ENCODE measurements at places on chromosomes 1 and 21.
A peak's percentile ranks its signal among the peaks of the same experiment; 100 is the strongest.

DNA sequence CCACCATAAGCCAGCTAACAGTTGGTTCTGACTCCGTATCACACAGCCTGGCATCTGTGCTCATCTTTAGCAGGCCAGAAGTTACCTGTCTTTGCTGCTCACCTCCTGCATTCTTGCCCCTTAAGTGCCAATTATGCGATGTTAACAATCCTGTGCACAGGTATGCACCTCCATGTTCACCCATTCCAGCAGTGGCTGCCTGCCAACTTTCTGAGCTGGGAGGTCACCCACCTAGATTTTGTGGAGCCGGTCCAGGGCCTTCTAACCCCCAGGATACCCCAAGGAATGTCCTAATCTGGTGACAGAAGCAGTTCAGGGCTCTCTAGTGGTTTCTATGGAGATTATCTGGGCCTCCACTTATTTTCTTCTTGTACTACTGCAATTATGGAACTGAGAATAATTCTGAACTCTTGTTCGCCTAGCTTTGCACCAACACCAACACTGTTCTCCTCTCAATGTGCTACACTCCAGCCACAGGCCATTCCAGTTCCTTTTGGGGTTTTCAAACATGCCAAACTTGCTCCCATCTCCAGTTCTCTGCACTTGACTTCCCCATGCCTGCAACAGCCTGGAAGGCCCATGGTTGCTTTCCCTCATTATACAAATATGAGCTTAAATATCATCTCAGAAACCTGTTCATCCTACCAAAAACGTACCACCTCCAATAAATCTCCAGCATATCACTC, 9.0 kb downstream of the BCAR3 start:
- DNase-seq = no peak

- no peak for DNase-seq
Measured at GRCh38 chr1:18725231-18725895, 94.7 kb downstream of the PAX7 start.

DNA sequence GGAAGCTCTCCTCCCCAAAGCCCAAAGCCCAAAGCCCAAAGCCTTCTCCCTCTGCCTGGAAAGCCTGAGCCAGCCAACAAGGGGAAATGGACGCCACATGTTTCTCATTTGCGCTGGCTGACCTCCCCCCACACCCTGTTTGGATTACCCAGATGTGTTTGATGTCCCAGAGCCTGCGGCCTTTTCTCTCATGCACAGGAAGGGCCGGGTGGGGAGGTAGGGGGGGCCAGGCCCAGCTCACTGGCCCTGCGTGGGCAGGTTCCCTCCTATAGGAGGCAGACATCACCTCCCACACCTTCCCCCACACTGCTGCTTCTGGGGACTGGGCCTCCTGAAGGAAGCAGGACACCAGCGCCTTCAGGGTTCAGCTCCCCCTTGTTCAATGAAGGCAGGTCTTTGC, 116.3 kb downstream of the NAV1 start:
- no peak for DNase-seq

- DNase-seq = no peak
Measured at GRCh38 chr1:54394104-54394503, 12.1 kb downstream of the SSBP3 start.

- no peak for DNase-seq
Measured at GRCh38 chr21:35559128-35559828, 501.0 kb downstream of the SETD4 start.

GRCh38 chr1:21657456-21658190, 11.5 kb downstream of the RAP1GAP start:
- DNase-seq = no peak

DNA sequence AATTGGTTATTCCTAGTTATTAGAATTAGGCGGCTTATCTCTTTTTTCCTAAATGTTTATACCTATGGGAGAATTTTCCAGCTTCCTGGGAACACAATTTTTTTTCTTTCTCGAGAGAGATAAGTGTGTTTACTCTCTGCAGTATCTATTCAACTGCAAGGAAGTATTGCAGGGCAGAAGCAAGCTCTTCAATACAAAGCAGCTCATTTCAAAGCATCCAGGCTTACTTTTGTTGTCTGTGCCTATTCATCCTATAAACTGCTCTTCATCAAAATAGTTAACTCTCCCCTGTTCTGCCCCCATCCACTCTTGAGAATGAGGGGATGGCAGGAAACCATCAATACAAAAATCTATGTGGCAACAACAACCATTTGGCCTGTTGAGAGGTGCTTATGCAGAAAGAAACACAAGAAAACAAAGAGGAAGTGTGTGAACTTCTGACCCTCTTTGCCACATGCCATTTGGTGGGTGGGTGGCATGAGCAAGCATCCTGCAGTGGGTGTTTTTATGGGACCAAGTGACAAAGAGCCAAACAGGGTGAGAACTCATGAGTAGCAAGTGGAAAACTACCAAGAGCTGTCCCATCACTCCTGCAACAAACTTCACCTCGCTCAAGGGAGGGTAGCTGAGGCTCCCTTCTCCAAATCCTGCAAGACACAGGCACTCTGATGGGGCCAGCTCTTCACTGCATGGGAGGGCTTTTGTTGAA, 50.6 kb upstream of the MRPS6 start:
- DNase-seq = no peak

- DNase-seq = no peak
Measured at GRCh38 chr1:54846716-54847284, 40.2 kb downstream of the DHCR24 start.

GRCh38 chr1:76247261-76247852, 172.8 kb downstream of the ST6GALNAC3 start:
- no peak for DNase-seq

GRCh38 chr1:8061673-8062386, 35.7 kb upstream of the ERRFI1 start:
- no peak for DNase-seq

DNA sequence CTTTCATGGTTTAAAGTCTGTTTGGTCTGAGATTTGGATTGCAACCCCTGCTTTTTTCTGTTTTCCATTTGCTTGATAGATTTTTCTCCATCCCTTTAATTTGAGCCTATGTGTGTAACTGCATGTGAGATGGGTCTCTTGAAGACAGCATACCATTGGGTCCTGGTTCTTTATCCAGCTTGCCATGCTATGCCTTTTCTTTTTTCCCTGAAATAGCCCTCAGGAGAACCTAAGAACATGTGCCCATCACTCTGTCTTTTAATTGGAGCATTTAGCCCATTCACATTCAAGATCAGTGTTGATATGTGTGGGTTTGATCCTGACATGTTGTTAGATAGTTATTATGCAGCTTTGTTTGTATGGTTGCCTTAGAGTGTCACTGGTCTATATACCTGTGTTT, 21.7 kb upstream of the DENND1B start:
- no peak for DNase-seq

- DNase-seq = no peak
Measured at GRCh38 chr1:246503341-246503740, 3.7 kb downstream of the SMYD3 start.

- no peak for DNase-seq
Measured at GRCh38 chr1:58017641-58018040, 528.9 kb downstream of the OMA1 start.

DNA sequence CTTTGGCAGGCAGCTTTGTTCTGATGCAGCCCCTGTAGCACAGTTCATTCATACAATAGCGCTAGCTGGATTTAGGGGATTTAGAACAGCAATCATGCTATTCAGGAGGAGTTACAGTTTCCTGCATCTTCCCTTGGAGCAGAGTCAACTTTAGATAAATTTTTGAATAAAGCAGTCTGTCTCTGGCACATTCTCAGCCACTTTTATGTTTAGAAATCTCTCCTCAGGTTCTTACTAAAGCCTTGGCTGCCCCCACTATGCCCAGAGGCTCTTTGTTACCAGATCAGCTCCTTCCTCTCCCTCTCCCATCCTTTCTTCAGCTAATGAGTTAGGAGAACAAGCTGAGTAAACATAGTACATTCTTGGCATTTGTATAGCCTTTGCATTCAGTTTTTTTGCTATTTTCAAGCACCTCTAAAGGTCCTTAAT, 17.0 kb upstream of the PIGC start:
- DNase-seq = no peak

GRCh38 chr1:184352776-184353175, 34.1 kb upstream of the C1orf21 start:
- no peak for DNase-seq

- DNase-seq = no peak
Measured at GRCh38 chr1:208465266-208465665, 221.1 kb upstream of the PLXNA2 start.

DNA sequence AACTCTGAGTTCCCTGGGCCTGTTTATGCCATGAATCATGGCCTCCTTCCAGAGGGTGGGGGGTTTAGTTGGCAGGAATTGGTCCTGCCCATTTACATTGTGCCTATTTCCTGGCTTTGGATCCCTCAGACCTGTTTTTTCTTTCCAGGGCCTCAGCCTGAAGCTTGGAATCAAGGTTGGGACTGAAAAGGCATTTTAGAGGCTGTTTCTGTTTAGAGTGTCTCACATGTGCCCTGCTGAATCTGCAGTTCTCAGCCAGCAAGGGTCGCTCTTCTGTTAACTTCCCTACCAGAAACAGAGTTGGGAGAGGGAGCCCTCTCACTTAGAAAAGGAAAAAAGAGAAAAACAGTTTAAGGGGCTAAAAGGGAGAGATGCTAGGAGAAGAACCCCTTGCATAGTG, 191.1 kb downstream of the PTPRC start:
- no peak for DNase-seq

DNA sequence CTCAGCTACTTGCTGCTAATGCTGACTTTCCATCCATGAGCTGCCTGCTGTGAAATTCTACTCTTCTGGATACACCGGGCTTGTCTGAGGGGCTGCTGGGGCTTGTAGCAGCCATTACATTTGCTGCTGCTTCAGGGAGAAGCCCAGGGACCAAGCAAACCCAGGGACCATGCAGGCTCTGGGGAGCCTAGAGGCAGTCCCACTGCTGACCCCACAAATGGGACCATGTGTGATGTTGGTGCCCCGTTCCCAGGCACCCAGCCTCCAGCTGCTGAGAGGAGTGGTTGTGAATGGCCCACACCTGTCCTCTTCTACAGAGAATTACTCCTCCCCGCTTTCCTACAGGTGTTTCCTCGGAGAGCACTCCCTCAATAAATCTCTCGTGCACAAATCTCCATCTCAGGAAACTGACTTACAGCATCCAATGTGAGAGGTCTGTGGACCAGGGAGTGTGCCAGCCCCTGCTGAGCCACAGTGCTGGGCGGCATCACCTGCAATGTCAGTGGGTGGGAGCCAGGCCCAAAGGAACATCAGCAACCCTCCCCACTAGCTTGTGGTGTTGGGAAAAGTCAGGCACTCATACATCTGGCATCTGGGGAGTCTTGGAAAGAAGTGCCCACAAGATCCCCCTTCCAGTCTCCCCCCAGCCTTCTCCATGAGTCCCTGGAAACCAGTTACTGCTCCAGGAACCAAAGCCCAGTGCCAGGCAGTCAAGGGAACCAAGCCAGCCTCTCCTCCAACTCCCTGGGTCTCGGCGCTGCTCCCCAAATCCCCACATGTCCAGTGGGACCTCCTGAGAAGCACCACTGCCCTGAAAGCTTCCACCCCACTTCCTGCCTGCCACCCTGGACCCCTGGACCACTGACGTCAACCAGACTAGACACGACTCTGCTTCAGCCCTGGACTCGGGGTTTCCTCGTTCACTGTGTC, 65.1 kb downstream of the TCP10L start:
- DNase-seq = no peak

GRCh38 chr1:157195521-157196244, 57.5 kb upstream of the ETV3 start:
- DNase-seq = no peak

DNA sequence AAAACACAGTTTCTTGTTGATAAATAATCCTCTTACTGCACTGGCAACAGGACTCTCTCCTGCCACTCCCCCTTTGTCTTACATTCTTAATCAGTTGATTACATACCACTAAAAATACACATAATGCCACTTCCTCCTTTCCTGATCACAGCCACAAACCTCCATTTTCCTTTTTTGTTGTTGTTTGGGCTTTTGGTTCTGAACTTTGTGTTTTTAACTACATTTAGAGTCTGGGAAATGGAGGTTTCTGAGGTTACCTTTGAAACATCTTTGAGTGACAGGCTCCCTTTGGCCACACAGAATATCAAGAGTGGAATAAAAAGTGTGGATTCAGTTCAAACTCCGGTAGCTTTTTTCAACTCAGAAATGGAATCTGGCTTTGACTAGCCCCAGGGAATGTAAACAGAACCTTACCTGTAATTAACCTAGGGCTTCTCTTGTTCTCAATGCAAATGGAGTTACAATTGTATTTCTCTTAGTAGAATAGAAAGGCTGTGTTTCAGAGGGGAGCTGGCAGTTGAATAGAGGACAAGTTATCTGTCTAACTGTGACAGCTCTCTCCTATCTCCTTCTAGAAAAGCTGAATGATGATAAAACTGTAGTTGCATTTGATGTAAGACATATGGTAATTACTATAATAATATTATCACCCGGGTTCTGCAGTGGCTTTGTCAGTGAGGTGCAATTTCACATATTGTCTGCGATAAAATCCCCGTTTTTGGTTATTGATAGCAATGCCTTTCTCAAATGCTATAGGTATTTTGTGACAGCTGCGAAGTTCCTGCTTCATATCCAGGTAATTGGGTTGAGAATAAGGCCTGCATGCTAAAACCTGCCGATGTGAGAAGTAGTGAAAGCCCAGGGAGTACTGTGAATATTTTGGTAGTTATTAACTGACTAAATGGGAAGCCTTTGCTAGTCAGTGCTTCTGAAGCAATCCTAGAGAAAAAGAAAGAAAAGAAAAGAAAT, 66.9 kb downstream of the ST6GALNAC5 start:
- peak; percentile 25 for DNase-seq

DNA sequence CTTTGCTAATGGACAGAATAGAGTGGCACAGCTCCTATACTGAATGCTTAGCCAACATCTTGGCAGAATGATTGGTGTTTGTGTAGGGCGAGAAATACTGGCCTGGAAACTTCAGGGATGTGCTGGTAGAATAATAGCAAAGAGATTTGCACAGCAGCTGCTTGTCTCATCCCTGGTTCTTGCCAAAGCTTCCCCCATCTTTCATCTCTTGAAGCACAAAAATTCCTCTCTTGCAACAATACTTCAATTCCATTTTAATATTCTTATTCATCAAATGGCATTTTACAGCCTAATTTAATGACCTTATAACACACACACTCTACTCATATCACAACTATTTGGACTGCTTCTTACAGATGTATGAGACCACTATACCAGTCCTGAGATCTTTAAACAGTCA, 37.7 kb downstream of the LHX8 start:
- DNase-seq = no peak

- no peak for DNase-seq
Measured at GRCh38 chr1:9225411-9225785, 9.2 kb upstream of the H6PD start.

DNA sequence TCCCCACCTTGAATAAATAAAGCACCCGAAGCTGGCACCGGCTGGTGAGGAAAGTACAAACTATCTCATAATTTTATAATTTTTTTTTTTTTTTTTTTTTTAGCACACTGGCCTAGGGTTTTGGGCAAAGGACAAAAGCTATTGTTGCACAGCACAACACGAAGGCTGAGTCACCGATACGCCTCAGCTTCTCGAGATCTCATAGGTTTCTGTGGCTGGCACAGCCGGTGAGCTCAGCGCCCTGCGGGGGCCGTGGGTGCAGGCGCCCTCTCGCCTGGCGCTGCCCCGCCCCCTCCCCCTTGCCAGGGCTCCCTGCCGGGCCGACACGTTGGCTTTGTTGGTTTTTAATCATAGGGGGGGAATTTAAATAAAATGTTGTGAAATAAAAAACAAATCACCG, 17.2 kb downstream of the CASZ1 start:
- no peak for DNase-seq

GRCh38 chr1:14426854-14427253, 171.6 kb upstream of the KAZN start:
- no peak for DNase-seq

Data from NCI-H1436 treated with DMSO at 0.1 percent for 48 hours (cell line).